ENCODE measurements at places on chromosomes 3 and 15.

- DNase-seq = no peak
Measured at GRCh38 chr3:42872718-42873117, 3.0 kb downstream of the CYP8B1 start.

DNA sequence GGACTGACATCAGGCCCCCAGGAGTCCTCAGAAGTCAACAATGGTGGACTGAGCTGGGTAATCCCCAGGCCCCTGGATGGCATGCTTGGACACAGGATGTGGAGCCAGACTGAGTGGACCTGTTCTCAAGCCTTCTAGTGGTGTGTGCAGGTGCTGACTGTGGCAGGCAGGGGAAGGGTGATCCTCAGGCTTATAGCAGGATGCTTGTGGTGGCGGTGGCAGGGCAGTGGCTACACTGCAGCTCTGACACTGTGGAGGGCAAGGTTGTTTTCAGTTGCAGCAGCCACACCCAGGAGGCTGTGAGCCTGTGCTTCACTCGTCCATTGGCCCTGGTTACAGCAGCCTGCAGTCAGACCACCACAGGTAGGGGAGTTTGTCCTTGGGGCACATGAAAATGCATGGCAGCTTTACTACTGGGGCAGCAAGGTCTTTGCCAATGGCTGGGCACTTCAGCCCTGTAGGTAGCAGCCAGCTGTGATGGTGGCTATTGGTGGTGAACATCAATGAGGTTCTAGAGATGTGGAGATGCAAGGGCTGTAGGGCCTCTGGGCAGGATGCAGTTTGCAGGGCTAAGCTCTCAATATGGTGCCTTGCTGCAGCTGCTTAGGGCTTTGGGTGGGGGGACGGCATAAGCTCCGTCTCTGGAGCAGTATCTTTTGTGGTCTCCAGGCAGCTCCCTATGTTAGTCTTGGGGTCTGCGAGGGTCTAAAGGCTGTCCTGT, 17.5 kb upstream of the MYO5A start:
- no peak for DNase-seq

GRCh38 chr3:14429640-14430039, 27.2 kb downstream of the SLC6A6 start:
- DNase-seq = no peak

DNA sequence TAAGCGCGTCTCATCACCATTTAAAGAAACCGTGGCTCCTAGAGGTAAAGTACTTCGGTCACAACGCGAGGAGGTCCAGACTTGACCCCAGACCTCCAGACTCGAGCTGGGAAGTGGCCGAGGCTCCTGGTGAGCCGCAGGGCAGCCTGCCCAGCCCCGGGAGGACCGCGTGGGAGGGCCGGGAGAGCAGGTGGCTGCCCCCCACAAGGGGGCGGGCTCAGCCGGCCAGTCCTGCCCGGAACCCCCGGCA, at the start of gene SLC27A2:
SLC27A2 (plus strand) TSS at position 228 of the 250 bp plus-strand sequence. CDS start 232 bp downstream, outside the sequence.
- DNase-seq = no peak

- no peak for DNase-seq
Measured at GRCh38 chr3:114035896-114036295, 20.4 kb downstream of the CCDC191 start.

- no peak for DNase-seq
Measured at GRCh38 chr3:80152692-80153091, 384.9 kb upstream of the ROBO1 start.

- DNase-seq = no peak
Measured at GRCh38 chr3:63976872-63977200, 46.5 kb downstream of the PSMD6 start.

DNA sequence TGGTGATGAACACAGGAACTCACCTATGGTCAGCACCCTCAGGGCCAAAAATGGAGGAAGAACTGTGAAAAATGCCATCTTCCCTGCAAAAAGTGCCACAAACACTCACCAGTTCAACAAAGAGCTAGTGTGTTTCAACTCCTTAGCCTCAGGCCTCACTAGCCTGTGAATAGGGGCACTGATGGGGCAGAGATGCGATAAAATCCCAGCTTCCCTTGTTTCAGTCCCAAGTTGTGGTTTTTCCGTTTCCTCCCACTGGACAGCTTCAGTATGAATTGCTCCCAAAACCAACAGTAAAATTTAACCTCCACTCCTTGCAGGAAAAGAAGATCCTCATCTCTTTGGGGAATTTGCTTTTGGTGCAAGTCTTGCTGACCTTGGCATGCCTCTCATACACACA, 117.4 kb upstream of the ADAMTS9 start:
- no peak for DNase-seq

- DNase-seq = no peak
Measured at GRCh38 chr3:16881896-16882630, 2.7 kb upstream of the PLCL2 start.

GRCh38 chr15:84973492-84974460, 7.9 kb upstream of the PDE8A start:
- no peak for DNase-seq

DNA sequence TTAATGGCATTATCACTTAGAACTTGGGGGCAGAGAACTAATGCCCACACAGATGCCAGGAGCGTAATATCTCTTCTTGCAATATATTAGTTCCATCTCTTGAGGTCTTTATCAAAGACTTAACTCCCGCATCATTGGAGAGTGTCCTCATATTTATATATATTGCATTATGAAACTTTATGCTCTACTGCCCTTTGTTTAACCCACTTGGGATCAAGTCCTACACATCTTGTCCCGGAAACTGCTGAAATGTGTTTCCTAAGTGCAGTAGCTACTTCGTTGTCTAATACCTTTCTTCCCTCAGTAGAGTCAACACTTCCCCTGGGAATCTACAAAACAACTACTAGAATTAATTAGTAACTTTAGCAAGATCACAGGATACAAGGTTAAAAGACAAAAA, 1029.2 kb downstream of the OTOL1 start:
- DNase-seq = no peak

DNA sequence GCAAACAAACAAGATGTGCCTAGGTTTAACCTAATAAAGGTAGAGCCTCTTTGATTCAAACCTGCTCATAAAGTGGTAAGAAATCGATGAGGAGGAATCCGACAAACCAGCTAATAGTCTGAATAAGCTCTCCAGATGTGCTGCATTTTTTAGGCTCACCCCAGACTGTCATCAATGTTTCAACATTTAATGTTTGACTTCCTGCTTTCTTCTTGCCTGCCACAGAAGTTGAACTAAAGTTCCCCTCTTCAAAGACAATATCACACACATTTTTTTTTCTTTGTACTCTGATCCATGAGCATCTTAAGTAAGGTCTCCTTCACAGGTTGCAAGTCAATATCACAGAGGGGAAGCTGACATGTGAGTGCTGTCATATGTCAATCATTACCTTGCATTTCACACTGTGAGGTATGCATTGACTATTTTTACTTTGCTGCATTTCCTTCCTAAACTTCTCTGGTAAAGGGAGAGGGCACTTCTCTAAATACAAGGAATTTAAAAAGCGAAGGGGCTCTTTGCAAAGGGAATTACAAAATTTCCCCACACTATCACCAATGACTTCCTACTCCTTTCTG, 172.3 kb upstream of the MCTP2 start:
- DNase-seq = no peak

DNA sequence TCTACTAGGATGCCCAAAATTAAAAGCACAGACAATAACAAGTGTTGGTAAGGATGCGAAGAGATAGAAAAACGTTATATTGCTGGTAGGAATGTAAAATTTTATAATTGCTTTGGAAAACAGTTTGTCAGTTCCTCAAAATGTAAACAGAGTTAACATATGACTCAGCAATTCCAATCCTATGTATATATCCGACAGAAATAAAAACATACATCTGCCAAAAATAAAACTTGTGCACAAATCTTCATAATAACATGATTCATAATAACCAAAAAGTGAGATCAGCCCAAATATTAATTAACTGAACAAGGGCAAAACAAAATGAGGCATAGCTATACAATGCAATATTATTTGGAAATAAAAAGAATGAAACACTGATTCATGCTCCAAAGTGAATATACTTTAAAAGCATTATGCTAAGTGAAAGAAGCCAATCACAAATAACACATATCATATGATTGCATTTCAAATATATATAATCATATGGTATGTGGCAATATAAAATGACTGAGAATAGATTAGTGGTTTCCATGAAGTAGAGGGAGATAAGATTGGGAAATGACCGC, 609.3 kb downstream of the IGSF11 start:
- no peak for DNase-seq

DNA sequence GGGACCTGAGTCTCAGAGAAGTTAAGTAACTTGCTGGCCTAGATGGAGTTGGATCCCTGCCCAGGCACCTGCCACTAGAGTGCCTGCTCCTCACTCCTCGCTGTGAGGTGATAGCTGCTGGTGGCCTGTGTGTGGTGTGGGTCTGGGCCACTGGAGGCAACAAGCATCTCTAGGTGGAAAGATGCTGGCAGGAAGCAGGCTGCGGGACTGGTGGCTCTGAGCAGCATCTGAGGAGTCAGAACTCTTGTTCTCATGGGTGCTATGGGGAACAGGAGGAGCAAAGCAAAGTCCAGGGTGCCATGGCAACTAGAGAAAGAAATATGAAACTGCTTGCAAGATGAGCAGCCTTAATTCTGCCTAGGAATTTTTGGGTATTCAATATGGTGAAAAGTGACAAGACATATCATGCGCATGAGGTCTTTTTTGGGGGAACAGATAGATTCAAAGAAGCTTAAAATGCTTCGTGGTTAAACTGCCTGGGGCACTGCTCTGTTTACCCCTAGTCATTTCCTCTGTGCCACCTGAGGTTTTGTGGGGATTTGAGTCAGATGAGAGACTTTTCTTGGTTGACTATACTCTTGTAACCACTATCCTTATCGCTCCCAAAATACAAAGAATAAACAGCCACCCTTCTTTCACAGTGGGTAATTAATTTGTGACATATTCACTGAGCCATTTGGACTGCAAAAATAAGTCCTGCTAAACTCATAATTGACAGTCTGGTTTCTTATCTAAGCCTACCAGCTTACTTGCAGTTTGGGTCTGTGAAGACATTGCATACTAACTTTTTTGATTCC, 50.3 kb downstream of the MED12L start:
- peak; percentile 63 for DNase-seq

DNA sequence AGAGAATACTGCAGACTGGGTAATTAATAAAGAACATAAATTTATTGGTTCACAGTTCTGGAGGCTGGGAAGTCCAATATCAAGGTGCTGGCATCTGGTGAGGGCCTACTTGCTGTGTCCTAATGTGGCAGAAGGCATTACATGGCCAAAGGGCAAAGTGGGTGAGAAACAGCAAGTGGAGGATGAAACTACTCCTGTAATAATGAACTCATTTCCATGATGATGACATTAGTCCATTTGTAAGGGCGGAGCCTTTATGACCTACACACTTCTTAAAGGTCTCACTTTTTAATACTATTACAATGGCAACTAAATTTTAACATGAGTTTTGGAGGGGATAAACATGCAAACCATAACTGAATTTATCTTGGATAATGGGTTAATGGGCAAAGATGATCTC, 139.6 kb upstream of the SGO1 start:
- no peak for DNase-seq

GRCh38 chr3:104916971-104917370, 449.7 kb upstream of the ALCAM start:
- DNase-seq = no peak

- DNase-seq = no peak
Measured at GRCh38 chr3:31361371-31362273, 171.1 kb upstream of the STT3B start.

DNA sequence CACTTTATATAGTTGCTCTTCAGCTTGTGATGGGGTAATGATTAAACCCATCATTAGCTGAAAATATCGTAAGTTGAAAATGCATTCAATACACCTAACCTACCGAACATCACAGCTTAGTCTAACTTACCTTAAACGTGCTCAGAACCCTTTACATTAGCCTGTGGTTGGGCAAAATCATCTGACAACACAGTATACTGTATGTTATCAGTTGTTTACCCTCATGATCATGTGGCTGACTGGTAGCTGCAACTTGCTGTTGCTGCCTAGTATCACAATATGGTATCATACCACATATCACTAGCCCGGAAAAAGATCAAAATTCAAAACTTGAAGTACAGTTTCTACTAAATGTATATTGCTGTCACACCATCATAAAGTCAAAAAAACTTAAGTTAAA, 9.5 kb downstream of the ZNF280D start:
- no peak for DNase-seq

DNA sequence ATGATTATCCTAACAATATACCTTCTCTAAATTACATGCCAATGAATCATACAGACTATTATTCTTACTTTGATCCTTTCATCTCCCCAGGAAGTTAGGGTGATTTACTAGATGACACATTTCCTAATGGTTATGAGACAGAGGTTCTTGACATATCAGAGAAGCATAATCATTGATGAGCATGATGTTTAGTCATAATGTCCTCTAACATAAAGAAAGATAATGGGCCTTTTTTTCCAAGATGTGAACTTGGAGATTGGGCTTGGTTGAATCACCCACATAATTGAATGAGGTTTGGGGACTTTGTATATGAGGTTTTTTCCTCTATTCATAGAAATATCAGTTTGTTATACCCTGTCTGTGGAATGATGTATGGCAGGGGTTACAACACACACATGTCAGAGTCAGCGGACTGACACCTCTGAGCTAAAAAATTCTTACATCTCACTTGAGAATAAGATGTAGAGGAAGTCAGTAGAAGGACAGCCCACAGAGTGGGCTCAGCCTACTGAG, 69.7 kb upstream of the DCBLD2 start:
- DNase-seq = peak; percentile 3

- DNase-seq = no peak
Measured at GRCh38 chr15:68583321-68583720, 4.5 kb downstream of the CORO2B start.

DNA sequence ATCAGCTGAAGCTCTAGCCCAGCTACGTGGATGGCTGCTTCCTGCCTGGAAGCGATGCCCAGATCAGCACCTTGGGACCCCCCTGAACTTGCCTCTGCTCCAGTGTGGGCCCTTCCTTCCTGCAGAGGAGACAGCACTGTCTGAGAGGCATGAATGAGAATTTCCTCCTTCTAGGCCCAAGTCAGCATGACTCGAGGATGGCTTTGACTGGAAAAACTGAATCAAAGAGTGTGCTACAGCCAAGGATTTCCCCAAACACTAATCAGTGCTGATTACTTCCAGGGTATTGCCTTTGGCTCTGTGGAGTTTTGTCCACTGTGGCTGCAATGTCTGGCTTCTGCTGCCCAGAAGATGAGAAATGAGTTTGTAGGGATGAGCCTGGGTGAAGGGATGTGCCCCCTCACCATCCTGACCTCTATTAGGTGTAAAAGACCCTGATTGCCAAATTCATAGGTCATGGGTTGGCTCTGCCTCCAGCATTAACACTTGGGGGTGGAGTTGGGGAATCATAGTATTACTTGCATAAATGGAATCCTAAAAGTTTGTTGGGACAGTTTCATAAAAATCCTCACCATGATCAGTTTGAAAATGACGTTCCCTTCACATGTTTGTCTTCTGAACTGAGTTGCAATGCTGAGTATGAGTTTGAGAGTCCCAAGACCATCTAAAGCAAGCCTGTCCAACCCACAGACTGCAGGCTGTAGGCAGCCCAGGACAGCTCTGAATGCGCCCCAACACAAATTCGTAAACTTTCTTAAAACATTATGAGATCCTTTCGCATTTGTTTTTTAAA, 36.7 kb downstream of the FLNB start:
- no peak for DNase-seq

Measured in activated CD4-positive, alpha-beta T cell treated with anti-CD3 and anti-CD28 coated beads for 48 hours (primary cell).